Transverse colon (tissue), 4 donors: ENCODE measurements at places on chromosomes 6 and 20. TPM values are rescaled to one million over a fixed set of nuclear protein-coding genes. Genes with fewer than 3 reads are reported as not detected.

The FOXF2 gene
- 16.8 TPM for total RNA-seq

- H3K4me1 ChIP-seq, result peaks cover 24% of the 10 kb centered on the region
- H3K36me3 ChIP-seq, result no peaks in the 10 kb centered on the region
- peak overlapping the region; percentile 36 for H3K4me3 ChIP-seq
- H3K27ac ChIP-seq, result peak overlapping the region; percentile 83
- DNase-seq, result peak; percentile 78
- no peaks in the 10 kb centered on the region for H3K27me3 ChIP-seq
These were observed 17.3 kb upstream of the TRIM27 start for GRCh38 chr6:28940858-28941683.

DNA sequence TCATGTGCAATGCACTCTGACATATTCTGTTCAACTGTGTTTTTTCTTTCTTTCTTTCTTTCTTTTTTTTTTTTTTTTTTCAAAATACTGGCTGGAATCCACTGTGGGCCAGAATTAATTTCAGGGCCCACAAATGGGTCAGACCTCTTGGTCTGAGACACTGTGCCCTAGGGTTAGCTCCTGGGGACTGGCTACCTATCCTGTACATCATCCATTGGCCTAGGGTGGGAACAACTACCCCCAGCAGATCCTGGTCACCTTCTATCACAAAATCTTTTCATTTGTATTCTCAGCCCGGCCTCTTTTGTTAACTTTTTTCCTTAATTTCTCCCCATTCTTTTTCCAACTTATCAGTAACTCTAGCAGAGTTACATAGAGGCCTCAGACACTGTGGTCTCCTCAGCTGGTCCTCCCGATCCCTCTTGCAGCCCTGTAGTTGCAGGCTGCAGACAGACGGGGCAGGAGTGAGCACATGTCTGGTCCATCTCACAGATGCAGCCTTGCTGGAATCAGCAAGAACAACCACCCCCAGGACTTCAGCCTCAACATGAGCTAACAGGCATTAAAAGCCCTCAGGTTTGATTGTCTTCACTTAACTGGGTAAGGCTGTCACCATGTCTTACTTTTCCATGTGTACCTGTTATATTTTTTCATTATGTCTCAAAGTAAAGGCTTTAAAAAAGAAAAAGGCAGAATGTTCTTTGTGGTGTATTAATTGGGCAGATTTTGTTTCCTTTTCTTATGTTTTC, 41.3 kb downstream of the TXLNB start:
- H3K27me3 ChIP-seq, result no peaks in the 10 kb centered on the region
- H3K36me3 ChIP-seq, result no peaks in the 10 kb centered on the region
- no peak overlapping the region for H3K4me3 ChIP-seq
- H3K4me1 ChIP-seq, result peaks cover 4% of the 10 kb centered on the region
- DNase-seq, result peak; percentile 64

The CCN2 gene
- total RNA-seq, result 37.0 TPM

DNA sequence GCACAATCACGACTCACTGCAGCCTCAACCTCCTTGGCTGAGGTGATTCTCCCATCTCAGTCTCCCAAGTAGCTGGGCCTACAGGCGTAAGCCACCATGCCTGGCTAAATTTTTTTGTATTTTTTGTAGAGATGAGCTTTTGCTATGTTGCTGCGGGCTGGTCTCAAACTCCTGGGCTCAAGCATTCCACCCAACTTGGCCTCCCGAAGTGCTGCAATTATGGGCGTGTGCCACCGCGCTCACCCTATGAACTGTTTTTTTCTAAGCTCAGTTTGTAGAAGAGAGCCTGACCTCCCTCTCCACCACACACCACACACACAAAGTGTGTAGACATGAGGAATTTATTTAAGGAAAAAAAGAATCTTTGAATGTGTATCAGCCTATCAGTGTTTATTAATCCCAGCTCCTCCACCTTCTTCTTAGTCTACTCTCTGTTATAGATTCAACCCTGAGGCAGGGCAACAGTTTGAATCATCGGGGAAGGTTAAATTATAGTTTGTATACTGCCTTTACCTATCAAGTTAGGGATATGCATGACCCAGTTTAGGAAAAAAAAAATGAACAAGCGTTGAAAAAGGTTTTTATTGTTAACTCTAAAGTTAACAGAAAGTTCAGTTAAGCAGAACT, 74.1 kb downstream of the PLEKHG1 start:
- peak overlapping the region; percentile 73 for H3K27ac ChIP-seq
- H3K4me3 ChIP-seq, result no peak overlapping the region
- no peaks in the 10 kb centered on the region for H3K27me3 ChIP-seq
- peak; percentile 46 for DNase-seq
- H3K36me3 ChIP-seq, result no peaks in the 10 kb centered on the region

GRCh38 chr6:75206576-75207342, 906 bp upstream of the COL12A1 start:
- peak overlapping the region; percentile 79 for H3K27ac ChIP-seq
- peaks cover 68% of the 10 kb centered on the region for H3K27me3 ChIP-seq
- no peak for DNase-seq
- no peaks in the 10 kb centered on the region for H3K36me3 ChIP-seq
- peak overlapping the region; percentile 41 for H3K4me3 ChIP-seq

GRCh38 chr20:4369798-4370124, 351.9 kb upstream of the PRND start:
- no peak overlapping the region for H3K4me3 ChIP-seq
- no peaks in the 10 kb centered on the region for H3K4me1 ChIP-seq
- no peak for DNase-seq
- no peak overlapping the region for H3K27ac ChIP-seq
- H3K27me3 ChIP-seq, result no peaks in the 10 kb centered on the region

GRCh38 chr20:62697468-62697912, 11.1 kb upstream of the NTSR1 start:
- DNase-seq, result no peak
- peaks cover 10% of the 10 kb centered on the region for H3K27me3 ChIP-seq

DNA sequence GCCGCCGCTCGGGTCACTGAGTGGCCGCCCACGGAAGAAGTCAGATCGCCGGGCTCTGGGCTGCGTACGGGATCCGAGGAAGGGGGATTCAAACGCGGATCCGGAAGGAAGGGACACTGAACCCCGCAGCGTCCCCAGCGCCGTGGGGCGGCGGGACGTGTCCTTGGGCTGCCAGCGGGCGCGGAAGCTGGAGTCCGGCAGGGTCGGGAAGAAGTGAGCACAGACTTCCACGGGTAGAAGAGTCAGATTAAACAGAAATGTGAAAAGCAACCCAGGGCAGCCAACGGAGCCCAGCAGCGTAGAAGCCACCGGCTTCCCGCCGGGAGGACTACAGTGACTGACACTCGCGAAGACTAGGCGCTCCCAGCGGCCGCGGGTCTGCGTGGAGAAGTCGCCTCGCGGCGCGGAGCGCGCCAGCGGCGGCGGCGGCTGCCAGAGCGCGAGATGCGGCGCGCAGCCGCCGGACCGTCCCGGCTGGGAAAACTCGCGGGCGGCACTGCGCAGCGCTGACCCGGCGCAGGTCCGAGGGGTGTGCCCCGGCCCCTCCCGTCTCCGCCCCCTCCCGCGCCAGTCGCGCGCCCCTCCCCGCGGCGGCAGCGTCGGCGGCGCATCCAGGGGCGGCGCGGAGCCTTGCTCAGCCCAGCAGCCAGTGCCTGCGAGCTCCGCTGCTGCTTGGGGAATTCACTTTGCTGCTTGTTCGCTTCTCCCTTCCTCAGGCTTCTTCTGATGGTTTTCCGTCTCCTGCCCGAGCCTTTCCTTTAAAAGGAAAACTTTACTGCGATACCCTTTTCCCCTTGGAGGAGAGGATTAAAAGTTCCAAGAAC, at the start of gene SAMD5:
TSS of gene SAMD5 (plus strand) at position 649 of the 824 bp plus-strand sequence. CDS start 239 bp downstream, outside the sequence.
- peak within 1 kb of the TSS; percentile 83 for H3K27ac ChIP-seq
- peaks cover 19% of the 10 kb centered on the region for H3K4me1 ChIP-seq
- peak; percentile 74 for DNase-seq
- H3K27me3 ChIP-seq, result peaks cover 25% of the 10 kb centered on the region

- no peaks in the 10 kb centered on the region for H3K4me1 ChIP-seq
- no peak overlapping the region for H3K27ac ChIP-seq
- DNase-seq, result no peak
- no peak overlapping the region for H3K4me3 ChIP-seq
These were observed 3.7 kb upstream of the MLIP start for GRCh38 chr6:54107470-54108090.

The C20orf202 gene
- 0.55 TPM for total RNA-seq

- DNase-seq, result no peak
- no peak overlapping the region for H3K4me3 ChIP-seq
- H3K4me1 ChIP-seq, result no peaks in the 10 kb centered on the region
- no peak overlapping the region for H3K27ac ChIP-seq
These were observed 159.6 kb upstream of the MYLIP start for GRCh38 chr6:15969236-15969778.

The MOXD1 gene
- total RNA-seq, result 16.3 TPM

- H3K4me3 ChIP-seq, result no peak overlapping the region
- no peaks in the 10 kb centered on the region for H3K36me3 ChIP-seq
- no peaks in the 10 kb centered on the region for H3K27me3 ChIP-seq
- DNase-seq, result no peak
These were observed 2.6 kb upstream of the IYD start for GRCh38 chr6:150366118-150366778.

GRCh38 chr6:147337921-147338320, 133.7 kb downstream of the STXBP5 start:
- no peak for DNase-seq
- no peak overlapping the region for H3K4me3 ChIP-seq
- H3K27me3 ChIP-seq, result no peaks in the 10 kb centered on the region
- peaks cover 13% of the 10 kb centered on the region for H3K4me1 ChIP-seq
- peaks cover 25% of the 10 kb centered on the region for H3K36me3 ChIP-seq
- H3K27ac ChIP-seq, result no peak overlapping the region

- no peak overlapping the region for H3K27ac ChIP-seq
- H3K27me3 ChIP-seq, result no peaks in the 10 kb centered on the region
- H3K4me3 ChIP-seq, result no peak overlapping the region
- no peaks in the 10 kb centered on the region for H3K36me3 ChIP-seq
- H3K4me1 ChIP-seq, result no peaks in the 10 kb centered on the region
- DNase-seq, result no peak
These were observed 91.4 kb upstream of the RNF217 start for GRCh38 chr6:124870611-124871459.

DNA sequence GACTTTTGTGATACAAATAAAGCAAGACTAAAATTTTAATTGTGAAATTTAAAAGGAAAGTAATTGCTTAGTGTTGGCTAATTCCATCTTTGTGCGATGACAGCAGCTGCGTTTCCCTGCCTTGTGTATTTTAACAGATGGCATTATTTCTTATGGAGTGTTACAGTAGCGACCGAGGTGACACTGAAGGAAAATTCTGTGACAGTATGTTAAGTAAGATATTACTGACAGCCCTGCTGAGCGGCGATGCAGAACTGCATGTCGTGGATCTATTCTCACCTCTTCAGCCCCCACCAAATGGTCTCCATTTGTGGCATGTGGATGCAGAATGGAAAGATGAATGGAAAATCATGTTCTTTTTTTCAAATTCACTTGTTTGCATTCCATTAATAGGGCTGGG, 289.4 kb downstream of the RNF144B start:
- H3K36me3 ChIP-seq, result no peaks in the 10 kb centered on the region
- H3K27ac ChIP-seq, result no peak overlapping the region
- no peak for DNase-seq
- no peaks in the 10 kb centered on the region for H3K4me1 ChIP-seq
- H3K27me3 ChIP-seq, result no peaks in the 10 kb centered on the region

The CDK5RAP1 gene
- total RNA-seq, result 21.3 TPM

The GSTA1 gene
- 1.4 TPM for total RNA-seq

- H3K4me1 ChIP-seq, result peaks cover 9% of the 10 kb centered on the region
- DNase-seq, result no peak
- H3K36me3 ChIP-seq, result no peaks in the 10 kb centered on the region
- H3K27ac ChIP-seq, result no peak overlapping the region
These were observed 15.1 kb upstream of the APMAP start for GRCh38 chr20:25007491-25008305.

The SNX21 gene
- 49.9 TPM for total RNA-seq

GRCh38 chr6:155040154-155040553, 45.0 kb downstream of the TIAM2 start:
- no peaks in the 10 kb centered on the region for H3K36me3 ChIP-seq
- H3K27me3 ChIP-seq, result no peaks in the 10 kb centered on the region
- H3K4me3 ChIP-seq, result no peak overlapping the region

DNA sequence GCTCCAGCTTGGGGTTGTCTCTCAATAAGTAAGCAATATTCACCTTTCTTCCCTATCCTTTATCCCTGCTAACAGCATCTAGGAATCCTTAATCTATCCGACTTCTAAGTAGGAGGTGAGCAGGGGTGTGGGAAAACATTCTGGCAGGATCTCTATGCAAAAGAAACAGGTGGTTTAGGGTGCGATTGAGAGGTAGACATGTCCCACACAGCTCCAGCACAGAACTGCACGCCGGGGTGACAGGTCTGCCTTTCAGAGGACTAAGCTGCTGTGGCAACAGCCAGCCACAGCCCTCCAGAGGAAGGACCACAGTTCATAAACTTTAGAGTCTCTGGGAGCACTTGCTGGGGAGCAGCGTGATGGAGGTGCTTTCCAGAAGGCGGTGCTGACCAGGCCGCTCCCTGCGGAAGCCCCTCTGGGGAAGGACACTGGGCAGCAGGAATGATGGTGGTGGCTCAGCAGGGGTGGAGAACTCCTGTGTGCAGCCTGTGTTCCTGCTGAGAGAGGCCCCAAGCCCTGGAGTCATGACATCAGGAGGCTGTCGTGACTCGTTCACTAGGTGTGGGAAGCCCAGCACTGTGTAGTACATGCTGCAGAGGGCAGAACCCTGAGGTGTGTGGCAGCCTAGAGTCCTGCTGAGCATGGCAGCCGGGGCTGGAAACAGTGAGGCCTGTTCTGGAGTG, 509.6 kb downstream of the PRKN start:
- H3K27me3 ChIP-seq, result no peaks in the 10 kb centered on the region
- no peak for DNase-seq
- H3K4me1 ChIP-seq, result no peaks in the 10 kb centered on the region
- H3K27ac ChIP-seq, result no peak overlapping the region
- H3K36me3 ChIP-seq, result no peaks in the 10 kb centered on the region
- H3K4me3 ChIP-seq, result no peak overlapping the region

The SIRPB2 gene
- not detected for total RNA-seq

DNA sequence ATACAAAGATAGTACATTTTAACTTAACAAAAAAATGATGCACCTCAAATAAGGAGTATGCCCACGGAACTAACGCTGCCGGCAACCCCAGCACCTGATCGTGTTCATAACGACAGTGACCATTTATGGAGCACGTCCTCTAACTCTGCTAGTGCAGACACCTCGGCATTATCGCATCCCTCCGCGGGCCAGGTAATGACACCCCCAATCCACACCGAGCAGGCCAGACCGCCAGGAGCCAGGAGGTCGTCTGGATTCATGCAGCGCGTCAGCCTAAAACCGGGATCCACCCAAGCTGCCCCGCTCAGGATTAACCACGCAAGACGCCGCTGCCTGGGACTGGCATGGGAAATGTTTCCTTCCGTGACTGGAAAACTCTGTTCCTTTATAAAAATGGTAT, 34.1 kb downstream of the DACT2 start:
- no peaks in the 10 kb centered on the region for H3K36me3 ChIP-seq
- no peaks in the 10 kb centered on the region for H3K27me3 ChIP-seq
- no peaks in the 10 kb centered on the region for H3K4me1 ChIP-seq
- no peak overlapping the region for H3K4me3 ChIP-seq
- DNase-seq, result no peak

The CFB gene
- total RNA-seq, result 9.0 TPM

DNA sequence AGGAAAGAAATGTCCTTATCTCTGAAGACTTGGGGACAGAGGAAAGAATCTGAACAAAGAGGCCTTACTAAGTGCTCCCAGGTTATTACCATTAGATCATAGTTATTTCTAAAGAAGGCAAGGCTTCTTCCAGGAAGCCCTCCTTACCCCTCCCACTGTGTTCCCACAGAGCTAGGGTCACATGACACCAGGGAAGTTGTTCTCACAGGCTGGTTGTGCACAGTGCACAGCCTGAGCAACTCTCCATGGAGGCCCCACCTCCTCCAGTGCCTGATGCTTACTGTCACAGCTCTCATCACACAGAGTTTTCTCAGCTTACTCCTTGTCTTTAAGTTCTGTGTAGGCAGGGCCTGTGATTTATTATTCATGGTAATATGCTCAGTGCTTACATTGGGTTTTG, 68.9 kb upstream of the SCGN start:
- no peak overlapping the region for H3K4me3 ChIP-seq
- H3K27ac ChIP-seq, result no peak overlapping the region
- DNase-seq, result no peak
- no peaks in the 10 kb centered on the region for H3K4me1 ChIP-seq
- no peaks in the 10 kb centered on the region for H3K27me3 ChIP-seq
